ENCODE measurements at places on chromosomes 6 and 20.
A peak's percentile ranks its signal among the peaks of the same experiment; 100 is the strongest.

DNA sequence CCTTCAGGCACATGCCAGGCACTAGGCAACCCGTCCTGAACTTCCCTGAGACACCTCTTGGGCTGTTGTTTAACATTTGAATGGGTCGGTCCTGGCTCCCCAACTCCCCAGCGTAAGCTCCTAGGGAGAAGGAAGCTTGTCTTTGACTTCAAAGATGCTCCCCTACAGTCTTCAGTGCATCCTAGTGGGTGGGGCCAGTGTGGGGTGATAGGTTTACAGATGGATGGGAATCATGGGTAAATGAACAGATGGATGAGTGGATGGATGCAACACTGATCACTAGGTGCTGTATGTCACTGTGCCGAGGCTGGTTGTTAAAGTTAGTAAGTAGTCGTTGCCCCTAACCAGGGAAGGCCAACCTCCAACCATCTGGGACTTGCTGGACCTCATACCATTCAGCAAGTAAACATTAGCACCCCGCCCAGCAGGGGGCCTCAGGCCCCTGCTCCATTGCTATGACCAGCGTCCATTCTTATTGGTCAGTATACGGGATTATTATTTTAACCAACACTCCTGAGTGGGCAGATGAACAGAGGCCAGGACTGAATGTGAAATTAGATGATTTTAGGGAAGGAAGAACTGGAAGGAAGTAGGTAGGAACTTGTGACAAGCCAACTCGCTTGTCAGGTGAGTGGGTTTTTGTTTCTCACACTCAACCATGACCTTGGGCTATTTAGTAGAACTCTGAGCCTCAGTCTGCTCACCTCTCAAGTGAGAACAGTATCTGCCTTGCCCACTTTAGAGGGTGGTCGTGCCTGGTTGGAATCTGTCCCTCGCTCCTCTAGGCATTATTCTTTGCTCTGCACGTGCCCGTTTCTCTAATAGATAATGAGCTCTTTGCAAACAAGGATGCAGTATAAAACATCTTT, 82.9 kb upstream of the FOXP4 start:
- no peak for DNase-seq

GRCh38 chr20:4876731-4877130, 124.6 kb downstream of the SLC23A2 start:
- DNase-seq: peak; percentile 26

DNA sequence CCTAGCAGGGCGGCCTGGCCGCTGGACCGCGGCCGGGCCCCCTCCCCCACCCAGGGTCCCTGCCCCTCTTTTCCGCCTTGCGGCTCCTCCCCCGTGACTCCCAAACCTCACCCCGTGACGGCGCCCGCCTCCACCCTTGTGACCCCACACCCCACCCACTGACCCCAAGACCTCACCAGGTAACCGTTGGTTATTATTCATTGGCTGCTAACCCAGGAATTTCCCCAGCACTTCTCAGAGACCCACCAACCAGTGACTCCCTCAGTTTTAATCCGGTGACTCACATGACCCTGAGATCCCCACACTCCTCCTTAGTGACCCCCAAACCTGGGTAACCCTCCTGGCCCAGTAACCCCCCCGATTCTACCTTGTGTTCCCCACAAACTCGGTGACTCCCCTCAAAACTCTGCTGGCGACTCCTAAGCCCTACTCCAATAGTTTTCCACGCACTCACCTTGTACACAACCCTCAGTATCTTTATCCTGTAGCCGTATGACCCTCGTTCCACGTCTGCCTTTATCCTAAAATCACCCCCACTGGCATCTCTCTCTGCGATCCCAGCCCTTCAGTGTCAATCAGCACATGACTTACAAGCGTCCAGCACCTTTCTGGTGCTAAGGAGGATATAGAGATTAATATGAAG, 534 bp downstream of the ZNF76 start:
- peak; percentile 40 for DNase-seq

DNA sequence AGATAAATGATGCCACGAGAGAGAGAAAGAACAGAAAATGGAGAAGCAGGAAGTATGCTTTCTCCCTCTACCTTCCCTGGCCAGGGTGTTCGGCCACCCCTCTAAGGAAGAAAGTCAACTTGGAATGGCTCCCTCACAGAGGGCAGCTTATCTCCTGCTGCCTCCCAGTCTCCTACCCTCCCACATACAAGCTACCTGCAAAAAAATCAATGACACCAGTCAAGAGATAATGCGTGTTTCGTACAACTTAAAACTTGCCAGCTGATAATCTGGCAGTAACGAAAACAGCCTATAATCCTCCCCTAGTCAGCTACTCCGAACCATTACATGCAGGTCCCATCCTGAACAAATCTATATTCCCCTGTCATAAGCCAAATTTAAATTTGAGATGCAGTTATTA, 61.7 kb downstream of the BTBD9 start:
- DNase-seq: no peak

GRCh38 chr20:32894026-32894483, 35.3 kb downstream of the EFCAB8 start:
- DNase-seq: no peak

DNA sequence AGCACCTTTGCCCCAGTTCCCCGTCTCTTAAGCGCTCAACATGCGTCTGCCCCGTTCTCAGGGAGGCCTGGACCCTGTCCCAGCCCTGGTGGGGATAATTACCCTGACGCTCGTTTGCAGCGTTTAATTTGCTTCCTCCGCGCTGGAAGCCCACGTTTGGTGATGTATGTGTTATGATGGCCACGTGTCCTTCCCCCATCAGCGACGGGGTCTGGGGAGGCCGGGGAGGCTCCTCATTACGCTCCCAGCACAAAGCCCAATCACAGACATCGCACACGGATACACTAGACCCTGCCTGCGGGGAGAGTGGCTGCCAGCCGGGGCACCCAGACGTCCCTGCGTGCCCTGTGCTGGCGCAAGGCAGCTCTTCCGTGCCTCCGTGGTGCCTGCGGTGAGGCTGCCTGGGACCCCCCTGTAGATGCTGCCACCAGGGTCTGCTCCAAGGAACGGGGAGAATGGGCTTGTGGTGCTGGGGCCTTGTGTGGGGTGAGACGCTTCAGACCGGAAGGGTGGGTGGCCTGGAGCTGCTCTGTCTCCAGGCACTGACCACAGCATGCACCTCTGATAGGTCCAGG, 10.2 kb upstream of the CHRNA4 start:
- DNase-seq: no peak

GRCh38 chr6:106731144-106731842, 101.9 kb downstream of the QRSL1 start:
- no peak for DNase-seq

Measured in NCI-H2081 (cell line).